H9 (cell line): ENCODE measurements at places on chromosomes 3 and 15. TPM values are rescaled to one million over a fixed set of nuclear protein-coding genes. Genes with fewer than 3 reads are reported as not detected.

- no peaks in the 10 kb centered on the region for H3K27me3 ChIP-seq
- no peak for DNase-seq
- H3K4me3 ChIP-seq, result no peak overlapping the region
- no peaks in the 10 kb centered on the region for H3K4me1 ChIP-seq
- H3K27ac ChIP-seq, result no peak overlapping the region
Observed at GRCh38 chr3:176974279-176974678, 223.0 kb downstream of the TBL1XR1 start.

GRCh38 chr3:170162630-170163029 is 18.9 kb downstream of the PHC3 start:
- H3K4me3 ChIP-seq, result no peak overlapping the region
- peaks cover 60% of the 10 kb centered on the region for H3K36me3 ChIP-seq

DNA sequence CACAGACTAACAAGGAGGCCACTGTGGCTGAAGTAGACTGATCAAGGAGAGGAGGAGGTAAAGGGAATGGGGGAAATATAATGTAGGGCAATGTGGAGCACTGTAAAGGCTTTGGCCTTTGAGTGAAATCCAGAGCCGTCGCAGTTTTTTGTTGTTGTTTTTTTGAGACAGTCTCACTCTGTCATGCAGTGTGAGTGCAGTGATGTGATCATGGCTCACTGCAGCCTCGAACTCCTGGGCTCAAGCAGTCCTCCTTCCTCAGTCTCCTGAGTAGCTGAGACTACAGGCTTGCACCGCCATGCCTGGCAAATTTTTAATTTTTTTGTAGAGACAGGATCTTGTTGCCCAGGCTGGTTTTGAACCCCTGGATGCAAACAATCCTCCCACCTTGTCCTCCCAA is 32.2 kb downstream of the PPP4R2 start:
- no peak overlapping the region for H3K27ac ChIP-seq
- peaks cover 7% of the 10 kb centered on the region for H3K36me3 ChIP-seq
- no peak for DNase-seq
- peaks cover 7% of the 10 kb centered on the region; the same call in 1 of the 2 replicates for H3K4me1 ChIP-seq
- H3K27me3 ChIP-seq, result no peaks in the 10 kb centered on the region
- H3K4me3 ChIP-seq, result no peak overlapping the region

TTLL13 gene
- not detected in 2 replicates for total RNA-seq

DNA sequence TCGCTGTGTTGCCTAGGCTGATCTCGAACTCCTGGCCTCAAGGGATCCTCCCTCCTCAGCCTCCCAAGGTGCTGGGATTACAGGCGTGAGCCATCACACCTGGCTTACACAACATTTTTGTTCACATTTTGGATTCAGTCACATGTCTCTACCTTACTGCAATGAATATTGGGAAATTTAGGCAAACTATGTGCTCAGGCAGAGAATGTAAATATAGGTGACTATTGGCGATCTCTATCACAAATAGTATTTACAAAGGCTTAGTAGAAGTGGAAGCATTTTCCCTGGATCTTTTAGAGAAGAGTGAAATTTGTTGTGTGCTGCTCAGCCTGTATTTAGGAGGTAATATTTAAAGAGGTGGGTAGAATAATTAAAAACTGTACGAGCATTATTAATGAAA is 20.7 kb downstream of the SCAANT1 start:
- no peak overlapping the region for H3K27ac ChIP-seq
- no peak overlapping the region for H3K4me3 ChIP-seq
- no peaks in the 10 kb centered on the region for H3K36me3 ChIP-seq
- no peak for DNase-seq
- H3K27me3 ChIP-seq, result no peaks in the 10 kb centered on the region

FHIT gene
- 3.0 and 4.0 TPM in 2 replicates for total RNA-seq

- no peak overlapping the region for H3K4me3 ChIP-seq
- no peak overlapping the region for H3K27ac ChIP-seq
Observed at GRCh38 chr3:153595186-153595815, 433.3 kb downstream of the RAP2B start.

DNA sequence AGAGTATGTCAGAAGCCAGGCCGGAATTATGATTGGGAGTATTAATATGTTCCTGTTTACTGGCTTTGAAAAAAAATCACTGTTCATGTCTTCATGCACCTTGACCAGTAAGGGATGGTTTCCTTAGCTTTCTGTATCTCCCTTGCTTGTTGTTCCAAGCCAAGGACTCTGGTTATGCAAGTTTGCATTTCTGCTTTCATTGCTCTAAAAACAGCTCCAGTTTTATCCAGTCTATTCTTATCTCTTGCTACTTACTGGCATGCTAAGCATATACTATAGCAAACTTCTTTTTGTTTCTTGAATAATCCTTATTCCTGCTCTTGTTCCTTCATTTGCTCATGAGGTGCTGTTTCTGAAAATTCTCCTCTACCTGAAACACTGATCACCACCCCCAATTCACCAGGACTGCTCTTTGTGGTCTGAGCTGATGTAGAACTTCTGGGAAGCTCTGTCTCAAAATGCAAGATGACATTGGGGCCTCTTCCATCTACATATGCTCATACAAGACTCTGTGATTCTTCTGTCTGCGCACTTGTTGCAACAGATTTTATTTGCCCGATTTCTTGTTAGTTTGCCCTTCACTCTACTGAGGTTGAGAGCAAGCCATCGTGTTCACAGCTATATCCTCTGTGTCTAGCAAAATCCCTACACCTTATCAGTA is 173.0 kb downstream of the EBLN2 start:
- no peaks in the 10 kb centered on the region for H3K36me3 ChIP-seq
- no peak overlapping the region for H3K4me3 ChIP-seq
- no peaks in the 10 kb centered on the region for H3K4me1 ChIP-seq

GRCh38 chr3:192229866-192230265 is 497.5 kb downstream of the FGF12 start:
- no peak overlapping the region for H3K27ac ChIP-seq
- no peaks in the 10 kb centered on the region for H3K27me3 ChIP-seq
- no peak for DNase-seq
- no peak overlapping the region for H3K4me3 ChIP-seq
- H3K4me1 ChIP-seq, result no peaks in the 10 kb centered on the region; the same call in 1 of the 2 replicates

DNA sequence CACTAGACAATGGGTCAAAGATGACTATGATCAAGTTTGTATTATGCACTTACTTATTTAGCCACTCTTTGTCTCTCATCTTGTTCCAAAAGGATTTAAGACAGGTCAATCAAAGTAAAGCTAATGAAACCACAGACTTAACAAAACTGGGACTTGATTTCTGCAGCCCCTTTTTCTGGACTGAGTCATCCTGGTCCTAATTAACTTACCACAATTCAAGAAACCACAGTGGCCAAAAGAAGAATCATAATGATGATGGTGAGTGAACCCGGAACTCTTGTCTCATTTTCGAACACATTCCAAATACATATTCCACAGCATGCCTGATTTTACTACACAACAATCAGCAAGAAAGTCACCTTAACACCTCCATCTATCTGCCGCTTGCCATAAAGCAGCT is 1333.0 kb downstream of the ROBO1 start:
- no peak overlapping the region for H3K27ac ChIP-seq
- no peak for DNase-seq
- H3K4me3 ChIP-seq, result no peak overlapping the region
- peaks cover 7% of the 10 kb centered on the region for H3K36me3 ChIP-seq
- H3K4me1 ChIP-seq, result no peaks in the 10 kb centered on the region
- no peaks in the 10 kb centered on the region for H3K27me3 ChIP-seq

DNA sequence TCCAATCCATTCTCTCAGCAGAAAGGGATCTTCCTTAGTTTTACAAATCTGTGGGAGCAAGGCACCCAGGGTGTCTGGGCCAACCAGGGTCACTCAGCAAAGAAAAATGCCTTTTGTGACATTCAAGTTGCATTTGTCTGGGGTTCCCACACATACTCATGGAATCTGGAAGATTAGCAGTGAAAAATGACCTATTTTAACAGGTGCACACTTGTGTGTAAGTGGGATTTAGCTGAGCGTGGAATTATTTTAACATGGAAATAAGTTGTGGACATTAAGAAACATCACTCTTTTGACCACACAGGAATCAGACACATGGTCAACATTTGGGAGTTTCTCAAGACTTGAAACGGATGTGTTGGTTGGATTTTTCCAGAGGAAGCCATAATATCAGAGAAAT is 234.9 kb downstream of the OPA1 start:
- no peak overlapping the region for H3K27ac ChIP-seq
- DNase-seq, result no peak
- H3K36me3 ChIP-seq, result no peaks in the 10 kb centered on the region
- H3K4me1 ChIP-seq, result peaks cover 5% of the 10 kb centered on the region; the same call in 1 of the 2 replicates
- H3K27me3 ChIP-seq, result no peaks in the 10 kb centered on the region

GRCh38 chr15:71585159-71585558 is 225.2 kb upstream of the NR2E3 start:
- no peaks in the 10 kb centered on the region for H3K27me3 ChIP-seq
- H3K27ac ChIP-seq, result no peak overlapping the region
- no peaks in the 10 kb centered on the region for H3K4me1 ChIP-seq
- peaks cover 6% of the 10 kb centered on the region for H3K36me3 ChIP-seq
